PC-9 (cell line): ENCODE measurements at places on chromosomes 2 and 18. TPM values are rescaled to one million over a fixed set of nuclear protein-coding genes. Genes with fewer than 3 reads are reported as not detected.

DNA sequence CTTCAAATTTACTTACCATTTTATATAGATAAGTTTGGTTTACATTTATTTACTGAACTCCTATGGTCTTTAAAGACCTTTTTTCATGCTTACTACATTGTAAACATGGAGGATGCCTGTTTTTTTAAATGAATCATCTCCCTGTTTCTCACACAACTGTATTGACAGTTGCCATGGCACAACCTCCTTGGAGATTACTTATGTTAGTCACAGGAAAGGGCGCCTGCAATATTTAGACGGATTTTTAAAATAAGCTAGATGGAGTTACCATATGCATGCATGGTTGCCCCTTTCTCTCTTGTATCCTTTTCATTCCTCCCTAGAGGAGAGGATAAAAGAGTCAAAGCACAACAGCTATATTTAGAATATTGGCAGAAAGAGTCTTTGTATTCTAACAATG, 34.8 kb upstream of the CCDC102B start:
- DNase-seq: no peak

DNA sequence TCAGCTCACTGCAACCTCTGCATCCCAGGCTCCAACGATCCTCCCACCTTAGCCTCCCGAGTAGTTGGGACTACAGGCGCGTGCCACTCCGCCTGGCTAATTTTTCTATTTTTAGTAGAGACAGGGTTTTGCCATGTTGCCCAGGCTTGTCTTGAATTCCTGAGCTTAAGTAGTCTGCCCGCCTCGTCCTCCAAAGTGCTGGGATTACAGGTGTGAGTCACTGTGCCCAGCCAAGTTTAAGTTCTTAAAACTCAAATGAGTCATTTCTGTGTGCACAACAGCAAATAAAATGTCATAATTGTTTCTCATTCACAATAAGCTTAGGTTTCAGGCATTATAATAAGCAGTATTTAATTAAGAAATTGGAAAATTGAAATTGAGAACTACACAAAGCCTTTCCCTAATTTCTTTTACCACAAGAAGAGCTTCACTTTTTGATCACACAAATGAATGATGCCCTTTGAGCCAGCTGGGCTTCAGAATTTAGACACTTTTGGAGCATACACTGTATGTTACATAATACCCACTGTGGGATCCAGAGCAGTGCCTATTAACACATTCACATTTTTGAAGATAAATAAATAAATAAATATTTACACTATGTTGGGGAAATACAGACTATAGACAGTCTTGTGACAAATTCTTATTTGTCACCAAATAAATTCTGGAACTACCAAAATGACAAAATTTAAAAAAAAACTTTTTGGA, 8.6 kb upstream of the ME2 start:
- DNase-seq: peak; percentile 55

DNA sequence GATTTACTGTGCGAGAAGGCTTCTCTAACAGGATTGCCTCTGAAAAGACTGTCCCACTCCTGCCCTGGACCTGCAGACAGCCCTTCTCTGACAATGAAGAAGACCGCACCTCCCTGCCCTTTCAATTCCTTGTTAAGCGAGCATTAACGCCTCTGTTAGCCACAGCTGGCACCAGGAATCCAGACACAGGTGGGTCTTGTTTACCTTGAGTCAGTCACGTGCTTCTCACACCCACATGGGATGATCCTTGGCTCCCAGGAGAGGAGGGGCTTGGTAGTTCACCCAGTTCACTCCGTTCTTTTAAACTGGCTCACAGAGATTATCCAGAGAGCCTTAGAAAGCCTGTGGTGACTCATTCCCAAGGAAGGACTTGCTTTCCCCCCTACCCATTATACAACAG, 410.5 kb upstream of the MEIS1 start:
- DNase-seq: no peak

The BOLL gene
- not detected in 2 replicates for total RNA-seq

The NEB gene
- total RNA-seq: 0.15 TPM in 1 of 2 replicates, not detected in the other

The C2orf80 gene
- total RNA-seq: not detected in 2 replicates

- no peak for DNase-seq
Observed at GRCh38 chr18:23631746-23632145, 31.0 kb downstream of the ANKRD29 start.

DNA sequence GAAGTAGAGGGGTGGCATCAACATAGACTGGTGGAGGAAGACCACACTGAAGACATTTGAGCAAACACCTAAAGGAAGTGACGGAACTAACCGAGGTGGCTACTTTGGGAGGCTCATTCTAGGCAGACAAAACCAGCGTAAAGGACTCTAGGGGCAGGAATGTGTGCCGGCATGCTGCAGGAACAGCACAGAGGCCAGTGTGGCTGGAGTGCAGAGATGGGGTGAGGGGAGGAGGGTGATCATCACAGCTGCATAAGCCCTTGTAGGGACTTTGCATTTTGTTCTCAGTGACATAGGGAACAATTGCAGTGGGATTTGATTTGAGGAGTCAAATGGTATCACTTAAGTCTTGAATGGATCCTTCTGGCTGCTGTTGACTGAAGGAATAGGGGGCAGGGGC, 253.5 kb downstream of the NCKAP5 start:
- no peak for DNase-seq

DNA sequence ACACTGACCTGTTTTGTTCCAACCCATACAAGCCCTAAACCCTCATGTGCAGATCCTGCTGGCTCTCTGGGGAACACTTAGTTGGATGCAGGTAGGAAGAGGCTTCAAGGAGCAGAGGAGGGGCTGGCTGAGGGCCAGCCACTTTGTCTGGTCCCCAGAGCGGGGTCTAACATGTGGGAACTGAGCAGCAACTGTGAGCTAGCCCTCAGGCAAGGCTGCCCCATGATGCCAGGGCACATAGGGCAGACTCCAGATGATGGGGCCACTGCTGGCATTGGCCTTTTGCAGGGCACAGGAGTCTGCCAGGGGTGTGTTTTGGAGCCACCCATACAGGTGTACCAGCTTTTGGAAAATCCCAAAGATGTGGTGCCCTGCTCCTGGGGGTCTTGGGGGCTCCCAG, 67.7 kb downstream of the HPCAL1 start:
- DNase-seq: no peak

DNA sequence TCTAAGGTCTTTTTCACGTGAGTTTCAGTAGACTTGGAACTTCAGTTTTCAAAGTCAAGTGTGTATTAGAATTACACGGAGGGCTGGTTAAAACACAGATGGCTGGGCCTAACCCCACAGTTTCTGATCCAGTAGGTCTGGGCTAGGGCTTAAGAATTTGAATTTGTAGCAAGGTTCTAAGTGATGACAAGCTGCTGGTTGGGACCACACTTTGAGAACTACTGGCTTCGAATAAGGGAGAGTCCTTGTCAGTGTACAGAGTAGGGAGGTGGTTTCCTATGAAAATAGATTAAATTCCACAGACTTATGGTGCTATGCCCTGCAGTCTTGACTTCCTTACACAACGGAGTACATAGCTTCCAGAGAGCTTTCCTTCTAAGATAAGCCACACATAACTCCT, 4.5 kb downstream of the RHOB start:
- no peak for DNase-seq

The MPHOSPH10 gene
- total RNA-seq: 16.0 and 26.9 TPM in 2 replicates

DNA sequence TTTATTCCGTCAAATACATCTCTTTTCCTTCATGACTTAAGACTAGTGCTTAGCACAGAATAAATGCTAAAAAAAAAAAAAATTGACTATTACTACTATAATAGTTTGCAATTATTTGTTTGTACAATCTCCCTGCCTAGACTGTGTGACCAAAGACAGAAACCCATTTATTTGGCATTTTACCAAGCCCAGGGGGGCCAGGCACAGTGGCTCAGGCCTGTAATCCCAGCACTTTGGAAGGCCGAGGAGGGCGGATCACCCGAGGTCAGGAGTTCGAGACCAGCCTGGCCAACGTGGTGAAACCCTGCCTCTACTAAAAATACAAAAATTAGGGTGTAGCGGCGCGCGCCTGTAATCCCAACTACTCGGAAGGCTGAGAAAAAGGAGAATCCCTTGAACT, 1.4 kb downstream of the ASB3 start:
- DNase-seq: no peak

GRCh38 chr2:58239243-58239925, 1.7 kb downstream of the FANCL start:
- DNase-seq: no peak

The VIT gene
- not detected in 2 replicates for total RNA-seq

DNA sequence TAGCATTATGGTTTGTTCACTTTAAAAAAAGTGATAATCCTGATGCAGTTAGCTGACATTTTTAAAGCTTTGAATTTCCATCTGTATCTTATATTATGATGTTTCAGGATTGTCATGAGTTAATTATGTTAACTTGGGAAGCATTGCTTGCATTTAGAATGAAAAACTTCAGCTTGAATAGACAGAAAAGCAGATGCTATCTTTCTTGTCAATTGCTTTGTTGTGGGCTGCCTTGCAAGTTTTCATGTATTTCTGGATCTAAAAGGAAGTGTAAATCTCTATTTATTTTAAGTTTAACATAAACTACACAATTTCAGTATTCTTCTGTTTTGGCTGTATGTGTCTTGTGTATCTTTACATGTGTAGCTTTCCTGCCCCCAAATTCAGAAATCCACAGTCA, 479.5 kb downstream of the ARHGAP15 start:
- no peak for DNase-seq

The GPBAR1 gene
- 0.20 and 0.22 TPM in 2 replicates for total RNA-seq

The MYO5B gene
- 23.3 and 25.4 TPM in 2 replicates for total RNA-seq
